ENCODE measurements at places on chromosomes 3 and 15.

- DNase-seq, result no peak
These were observed 202.3 kb upstream of the POU1F1 start for GRCh38 chr3:87478716-87479115.

DNA sequence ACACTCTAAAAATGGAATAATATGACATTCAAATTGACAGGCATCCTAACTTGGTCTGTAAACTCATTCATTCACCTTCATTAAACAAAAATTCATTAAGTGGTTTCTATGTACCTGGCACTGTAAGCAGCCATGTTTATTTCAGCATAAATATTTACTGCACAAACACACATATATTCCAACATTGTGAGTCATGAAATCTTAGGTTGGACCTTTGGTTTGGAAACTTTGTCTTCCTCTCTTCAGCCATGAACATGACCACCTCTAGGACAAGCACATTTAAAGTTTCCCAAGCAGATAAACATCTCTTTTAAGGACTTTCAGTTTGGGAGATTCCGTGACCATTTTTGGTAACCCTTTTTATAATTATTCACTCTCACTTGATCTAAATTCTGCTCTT, 131.8 kb downstream of the TPRG1 start:
- DNase-seq, result no peak

DNA sequence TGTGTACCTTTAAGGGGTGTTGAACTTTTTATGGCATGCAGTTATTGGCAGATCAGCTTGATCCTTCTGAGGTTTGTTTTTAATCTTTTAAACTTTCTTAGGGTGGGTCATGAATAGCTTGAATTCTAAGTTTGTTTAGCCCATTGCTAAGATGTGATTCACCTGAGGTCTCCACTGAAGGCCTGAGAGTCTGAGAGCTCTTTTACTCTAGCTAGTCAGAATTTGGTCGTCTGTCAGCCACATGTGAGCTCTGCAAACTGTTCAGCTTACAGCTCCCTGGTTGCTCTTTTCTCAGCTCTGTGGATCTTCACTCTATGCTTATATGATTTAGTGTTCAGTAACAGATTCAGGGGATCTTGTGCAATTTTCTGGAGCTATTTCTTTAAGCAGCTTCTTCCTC, 161.3 kb downstream of the ABHD5 start:
- no peak for DNase-seq

- DNase-seq, result no peak
These were observed 418.7 kb upstream of the SGO1 start for GRCh38 chr3:20604659-20605058.

- DNase-seq, result no peak
These were observed 25.2 kb upstream of the ACP3 start for GRCh38 chr3:132292042-132292441.

GRCh38 chr3:138389841-138390581, 41.6 kb downstream of the MRAS start:
- DNase-seq, result no peak

GRCh38 chr15:31343831-31344230, 17.2 kb downstream of the KLF13 start:
- no peak for DNase-seq

GRCh38 chr3:10515884-10516495, 10.6 kb upstream of the ATP2B2 start:
- DNase-seq, result no peak

- no peak for DNase-seq
These were observed 16.2 kb upstream of the DUT start for GRCh38 chr15:48315041-48315440.

DNA sequence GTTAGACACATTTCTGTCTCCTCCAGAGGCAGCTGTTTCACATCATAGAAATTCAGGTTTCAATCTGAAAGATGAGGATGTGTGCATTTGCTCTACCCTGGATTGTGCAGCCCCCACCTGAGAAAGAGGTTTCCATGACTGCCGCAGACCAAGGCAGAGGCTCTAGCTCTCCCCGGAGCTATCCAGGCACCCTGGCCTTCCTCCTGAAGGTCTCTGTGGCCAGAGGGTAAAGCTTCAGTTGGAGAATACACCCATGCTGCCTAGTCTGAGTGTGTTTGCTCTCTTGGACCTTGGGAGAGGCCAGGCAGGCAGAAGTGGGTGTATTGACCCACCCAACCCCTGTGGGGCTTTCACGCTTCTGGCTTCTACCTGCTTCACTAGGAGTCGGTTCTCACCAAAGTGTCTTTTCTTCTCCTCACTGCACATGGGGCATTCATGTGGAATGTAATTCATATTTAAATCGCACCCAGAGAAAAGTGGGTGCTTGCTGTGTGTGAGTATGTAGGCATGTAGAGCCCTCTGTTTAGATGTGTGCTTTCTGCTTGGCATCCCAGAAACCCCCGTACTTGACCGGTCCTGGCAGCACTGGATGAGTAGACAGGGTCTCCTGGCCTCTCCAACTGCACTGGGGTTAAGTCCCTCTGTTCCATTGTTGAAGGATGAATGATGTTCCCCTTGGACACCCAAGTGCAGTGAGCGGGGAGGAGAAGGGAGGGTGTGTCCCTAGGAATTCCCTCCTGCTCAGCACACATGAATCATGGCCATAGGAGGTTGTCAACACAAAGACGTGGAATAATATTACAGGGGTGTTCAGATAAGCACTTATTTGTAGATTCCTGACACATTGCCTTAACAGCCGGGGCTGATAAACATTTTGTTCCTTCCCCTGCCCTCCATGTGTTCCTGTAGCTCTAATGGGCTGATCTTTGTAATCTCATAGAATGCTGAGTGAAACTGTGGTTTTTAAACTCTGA, 20.3 kb upstream of the RAB6B start:
- DNase-seq, result no peak

- peak; percentile 37 for DNase-seq
These were observed 52.6 kb downstream of the CCK start for GRCh38 chr3:42213417-42213816.

DNA sequence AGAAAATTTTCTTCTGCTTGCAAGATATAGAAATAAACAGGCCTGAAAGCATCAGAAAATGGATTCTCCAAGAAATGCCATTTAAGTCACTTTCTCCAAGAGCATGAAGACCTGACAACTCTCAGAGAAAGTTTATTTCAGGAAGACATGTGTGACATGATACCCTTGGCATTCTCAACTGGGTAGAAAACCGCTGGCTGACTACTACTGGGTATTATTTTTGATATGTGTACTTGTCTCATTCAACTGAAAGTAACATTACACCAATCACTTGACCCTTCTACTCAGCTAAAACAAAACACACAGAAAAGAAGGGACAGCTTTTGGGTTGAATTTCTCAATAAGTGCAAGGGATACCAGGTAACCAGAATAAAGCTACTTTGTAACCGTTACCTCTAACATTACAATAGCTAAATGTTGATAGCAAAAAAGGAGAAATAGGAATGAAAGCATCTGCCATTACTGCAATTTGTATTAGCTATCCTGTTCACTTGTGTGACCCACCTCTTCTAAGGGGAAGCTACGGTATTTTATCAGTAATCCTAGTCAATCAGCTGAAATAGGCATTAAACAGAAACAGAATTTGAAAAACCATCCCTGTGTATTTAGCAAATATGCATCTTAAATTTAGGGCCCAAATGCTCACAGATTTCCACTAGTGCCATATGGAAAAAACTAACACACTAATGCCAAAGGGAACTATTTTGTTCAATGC, 7.3 kb downstream of the TRA2B start:
- DNase-seq, result no peak

DNA sequence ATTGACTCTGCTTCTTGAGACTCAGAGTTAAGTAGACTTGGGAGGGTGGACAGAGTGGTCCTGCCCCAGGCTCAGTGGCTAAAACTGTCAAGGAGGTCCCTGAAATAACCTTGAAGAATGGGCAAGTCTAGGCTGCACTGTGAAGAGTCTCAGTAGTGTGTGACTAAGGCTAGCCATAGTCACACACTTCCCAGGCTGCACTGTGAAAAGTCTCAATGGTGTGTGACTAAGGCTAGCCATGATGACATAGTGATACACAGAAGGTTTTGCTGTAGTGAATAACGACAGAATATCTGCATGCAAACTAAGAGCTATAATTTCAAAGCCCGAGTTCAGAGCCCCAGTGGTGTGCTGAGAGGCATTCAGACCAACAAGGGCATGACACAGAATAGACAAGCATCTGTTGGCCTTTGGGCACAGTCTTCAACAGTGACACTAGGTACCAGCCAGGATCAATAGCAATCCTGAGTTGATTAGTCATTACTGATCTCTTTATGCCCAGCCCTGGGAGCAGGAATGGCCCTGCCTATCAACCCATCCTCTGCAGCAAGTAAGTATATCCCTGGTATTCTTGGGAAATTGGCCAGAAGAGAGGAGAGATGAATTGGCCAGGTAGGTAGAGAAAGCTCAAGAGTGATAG, 72.4 kb upstream of the BBX start:
- no peak for DNase-seq

DNA sequence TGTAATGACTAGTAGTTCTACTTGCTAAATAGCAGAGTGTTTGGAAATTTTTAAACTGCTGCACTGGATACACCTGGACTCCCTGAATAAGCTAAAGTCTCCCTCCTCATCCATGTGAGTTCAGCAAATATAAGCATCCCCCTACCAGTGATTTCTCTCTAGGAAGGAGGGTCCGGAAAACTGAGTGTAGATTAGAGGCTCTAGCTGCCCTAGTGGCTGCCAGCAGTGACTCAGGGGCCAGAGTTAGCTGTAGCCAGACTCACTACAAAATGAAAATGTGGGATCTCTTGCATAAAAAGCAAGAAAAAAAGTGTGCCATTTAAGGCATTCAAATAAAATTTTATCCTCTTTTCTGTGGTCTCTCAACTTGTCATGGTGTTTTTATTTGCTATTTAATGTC, 485.0 kb upstream of the ATP11B start:
- no peak for DNase-seq

DNA sequence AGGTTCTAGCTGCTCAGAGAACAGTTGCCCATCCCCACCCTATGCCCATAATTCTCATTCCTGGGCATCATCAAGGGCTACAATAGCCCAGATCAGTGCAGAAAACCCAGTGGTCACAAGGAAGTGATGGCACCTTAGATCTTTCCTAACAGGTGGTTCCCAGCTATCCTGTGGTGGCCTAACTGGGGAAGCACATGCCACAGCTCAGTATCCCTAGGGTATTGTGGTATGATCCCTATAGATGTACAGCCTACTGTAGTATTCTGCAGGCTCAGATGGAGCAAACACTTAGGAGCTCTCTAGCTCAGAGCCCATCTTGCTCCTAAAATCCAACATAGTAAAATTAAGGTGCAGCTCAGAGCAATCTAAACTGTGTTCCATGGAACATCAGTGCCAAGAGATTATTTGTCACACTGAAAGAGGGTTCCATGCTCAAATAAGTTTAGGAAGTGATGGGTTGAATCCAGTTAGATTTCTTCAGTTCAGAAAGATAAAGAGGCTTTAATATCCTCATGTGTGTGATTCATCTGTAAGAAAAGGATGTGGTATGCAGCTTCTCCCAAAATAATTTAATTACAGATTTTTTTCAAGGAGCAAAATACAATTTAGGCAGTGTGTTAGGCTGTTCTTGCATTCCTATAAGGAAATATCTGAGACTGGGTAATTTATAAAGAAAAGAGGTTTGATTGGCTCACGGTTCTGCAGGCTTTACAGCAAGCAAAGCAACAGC, 4.4 kb downstream of the A4GNT start:
- DNase-seq, result no peak

- DNase-seq, result peak; percentile 62
These were observed 878 bp downstream of the DYNC1LI1 start for GRCh38 chr3:32569540-32570420.

DNA sequence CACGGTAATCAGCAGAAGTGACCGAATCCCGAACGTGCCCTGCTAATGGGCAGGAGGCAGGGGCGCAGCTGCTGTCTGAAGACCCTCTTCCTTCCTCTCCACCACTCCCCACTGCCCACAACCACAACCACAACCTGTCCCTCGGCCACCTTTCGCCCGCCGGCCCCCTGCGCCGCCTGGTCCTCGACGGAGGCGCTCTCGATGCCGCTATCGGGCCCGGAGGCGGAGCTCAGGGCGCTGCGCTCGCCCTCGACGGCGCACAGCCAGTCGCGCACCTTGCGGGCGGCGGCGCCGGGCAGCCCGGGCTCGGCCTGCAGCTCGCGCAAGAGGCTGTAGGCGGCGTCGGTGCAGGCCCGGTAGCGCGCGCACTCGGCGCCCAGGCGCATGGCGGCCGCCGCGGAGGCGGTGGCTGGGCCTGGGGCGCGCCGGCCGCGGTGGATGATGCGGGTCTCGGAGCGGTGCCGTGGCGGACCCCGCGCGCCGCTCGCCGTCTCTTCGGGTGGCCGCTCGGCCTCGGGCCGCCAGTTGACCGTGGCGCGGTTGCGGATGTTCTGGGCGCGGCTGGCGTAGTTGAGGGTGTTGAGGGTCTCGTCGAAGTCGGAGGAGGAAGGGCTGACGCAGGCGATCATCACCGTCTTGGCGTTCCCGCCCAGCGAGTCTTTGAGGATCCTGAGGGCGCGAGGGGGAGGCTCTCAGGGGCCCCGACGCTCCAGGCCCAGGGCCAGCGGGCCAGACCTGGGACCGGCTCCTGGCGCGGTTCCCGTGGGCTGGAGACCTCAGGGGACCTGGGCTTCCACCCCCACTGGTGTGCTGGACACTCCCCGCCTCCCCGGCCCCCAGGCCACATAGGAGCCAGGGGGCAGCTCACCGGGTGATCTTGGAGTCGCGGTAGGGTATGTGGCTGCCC, 6.9 kb downstream of the KIF7 start:
- no peak for DNase-seq

- DNase-seq, result no peak
These were observed 37.0 kb upstream of the CASR start for GRCh38 chr3:122146466-122146865.

GRCh38 chr3:62405566-62405965, 32.2 kb upstream of the FEZF2 start:
- no peak for DNase-seq

- peak; percentile 87 for DNase-seq
These were observed 190.8 kb upstream of the LPP start for GRCh38 chr3:187963003-187963676.

DNA sequence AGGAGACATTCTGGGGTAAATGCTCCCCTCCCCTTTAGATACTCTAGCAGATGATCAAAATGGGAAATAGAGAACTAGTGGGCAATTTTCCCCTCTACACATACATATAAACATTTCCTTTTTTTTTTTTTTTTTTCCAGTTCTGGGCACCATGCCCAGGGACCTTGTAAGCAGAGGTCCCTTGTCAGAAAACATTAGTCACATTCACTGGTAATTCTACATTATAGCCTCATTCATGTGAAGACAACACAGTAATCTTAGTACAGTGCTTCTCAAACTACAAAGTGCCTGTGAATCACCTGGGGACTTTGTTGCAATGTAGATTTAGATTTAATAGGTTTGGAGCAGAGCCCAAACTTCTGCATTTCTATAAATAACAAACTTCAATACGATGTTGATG, 60.1 kb upstream of the ACTC1 start:
- no peak for DNase-seq

GRCh38 chr15:22265056-22265945, 185.0 kb downstream of the OR4M2 start:
- no peak for DNase-seq

GRCh38 chr3:173249457-173249856, 108.4 kb upstream of the SPATA16 start:
- no peak for DNase-seq

DNA sequence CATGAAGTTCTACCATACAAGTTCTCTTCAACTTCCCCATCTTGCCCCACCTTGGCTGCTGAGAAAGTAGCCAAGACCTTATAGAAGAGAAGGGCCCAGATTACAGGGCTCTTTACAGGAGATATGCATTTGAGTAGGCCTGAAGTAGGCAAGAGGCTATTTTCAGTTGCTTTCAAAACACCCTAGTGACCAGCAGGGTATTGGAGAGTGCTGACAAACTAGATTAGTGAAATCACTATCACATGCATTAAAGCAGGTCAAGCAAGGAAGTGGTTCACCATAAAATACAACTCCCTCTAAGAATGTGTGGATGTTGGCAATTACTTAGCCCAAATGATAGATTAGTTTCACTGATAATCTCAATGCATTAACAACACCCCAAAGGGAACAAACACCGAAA, 2.7 kb upstream of the LZTFL1 start:
- no peak for DNase-seq
